ENCODE measurements at places on chromosomes 11 and 22.

DNA sequence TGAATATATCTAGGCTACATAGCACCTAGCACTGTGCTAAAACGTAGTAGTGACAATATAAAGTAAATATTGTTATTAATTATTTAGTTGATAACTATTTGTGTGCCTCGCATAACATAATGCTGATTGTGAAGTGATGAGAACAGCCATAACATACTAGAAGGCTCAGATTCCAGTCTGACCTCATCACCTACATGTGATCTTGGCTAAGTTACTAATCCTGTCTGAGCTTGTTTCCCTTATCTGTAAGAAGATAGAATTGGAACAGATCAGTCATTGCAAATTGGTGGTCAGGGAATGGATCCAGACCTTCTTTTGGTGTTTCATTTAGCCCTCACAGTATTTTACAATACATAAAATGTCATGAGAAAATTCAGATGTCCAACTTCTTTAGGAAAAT lies 103.4 kb upstream of the SEZ6L start:
- DNase-seq: no peak

DNA sequence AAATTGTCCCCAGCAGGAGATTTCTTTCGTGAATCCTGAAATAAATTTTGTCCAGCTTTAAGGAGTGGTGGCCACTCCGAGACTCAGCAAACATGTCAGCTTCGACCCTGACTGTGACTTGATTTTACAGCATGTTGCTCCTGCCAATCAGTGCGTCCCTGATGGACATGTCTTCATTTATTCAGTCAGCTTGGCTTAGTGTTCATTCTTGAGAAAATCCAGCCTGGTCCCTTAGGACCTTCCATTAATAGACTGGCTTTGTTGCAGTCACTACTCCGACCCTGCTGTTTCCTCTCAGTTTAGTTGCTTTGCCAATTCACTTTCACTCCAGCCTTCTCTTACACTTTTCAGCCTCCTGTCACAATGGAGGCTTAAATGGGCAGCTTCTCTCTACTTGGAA lies 30.5 kb downstream of the TMPRSS5 start:
- no peak for DNase-seq

- no peak for DNase-seq
Observed at GRCh38 chr11:78727816-78728215, 153.2 kb upstream of the NARS2 start.

- no peak for DNase-seq
Observed at GRCh38 chr22:40808018-40808841, 10.9 kb downstream of the SLC25A17 start.

DNA sequence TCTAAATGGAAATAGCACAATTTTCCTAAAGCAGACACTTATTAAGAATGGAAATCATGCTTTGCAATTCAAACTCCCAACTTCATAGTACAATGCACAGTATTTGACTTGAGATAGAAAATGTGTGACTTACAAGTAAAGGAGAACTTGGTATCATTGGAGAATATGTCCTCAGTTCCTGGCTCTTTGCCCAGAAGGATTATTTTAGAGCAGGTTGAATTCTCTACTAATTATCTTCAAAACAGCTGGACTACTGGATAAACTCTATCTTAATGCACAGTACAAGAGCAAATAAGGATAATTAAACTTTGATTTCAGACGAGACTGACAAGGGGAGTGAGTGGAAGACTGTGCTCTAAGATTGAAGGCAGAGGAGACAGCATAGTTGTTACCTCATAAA lies 839.4 kb downstream of the OPCML start:
- DNase-seq: no peak

DNA sequence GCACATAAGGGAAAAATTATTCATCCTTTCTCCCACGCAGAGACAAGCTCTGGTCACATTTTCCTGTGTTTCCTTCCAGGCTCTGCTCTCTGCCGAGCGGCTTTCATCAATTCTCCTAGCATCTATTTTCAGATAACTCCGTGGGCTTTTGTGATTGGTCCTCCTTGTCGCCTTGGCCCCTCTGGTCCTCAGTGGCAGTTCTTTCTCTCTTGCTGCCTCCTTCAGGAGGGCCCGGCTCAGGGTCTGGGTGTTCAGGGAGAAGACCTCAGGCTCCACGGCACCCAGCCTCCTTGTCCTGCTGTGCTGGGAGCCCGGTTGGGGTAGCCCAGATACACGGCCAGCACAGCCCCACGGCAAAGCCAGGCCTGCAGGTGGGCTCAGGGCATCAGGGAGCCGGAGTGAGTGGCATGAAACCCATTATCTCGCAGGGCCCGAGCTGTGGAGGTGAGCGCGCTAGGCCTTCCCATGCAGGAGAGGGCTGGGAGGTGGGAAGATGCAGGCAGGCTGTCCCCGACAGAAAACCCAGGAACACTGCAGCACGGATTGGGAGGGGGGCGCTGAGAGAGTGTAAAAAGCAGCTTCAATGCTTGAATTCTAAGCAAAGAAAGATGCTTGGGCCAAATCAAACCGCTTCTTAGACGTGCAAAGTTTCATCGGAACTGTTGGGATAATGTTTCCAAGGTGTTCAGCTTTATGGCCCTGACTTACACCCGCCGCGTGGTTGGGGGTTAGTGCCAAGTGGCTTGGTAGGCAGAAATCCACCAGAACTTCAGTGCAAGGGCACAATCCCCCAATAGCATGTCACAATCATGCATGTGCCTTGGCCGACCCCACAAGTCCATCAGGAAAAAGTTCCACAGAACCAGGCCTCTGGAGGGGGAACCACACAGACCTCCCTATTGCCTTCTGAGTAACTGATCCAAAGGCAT lies 81.9 kb upstream of the WNT7B start:
- DNase-seq: no peak

DNA sequence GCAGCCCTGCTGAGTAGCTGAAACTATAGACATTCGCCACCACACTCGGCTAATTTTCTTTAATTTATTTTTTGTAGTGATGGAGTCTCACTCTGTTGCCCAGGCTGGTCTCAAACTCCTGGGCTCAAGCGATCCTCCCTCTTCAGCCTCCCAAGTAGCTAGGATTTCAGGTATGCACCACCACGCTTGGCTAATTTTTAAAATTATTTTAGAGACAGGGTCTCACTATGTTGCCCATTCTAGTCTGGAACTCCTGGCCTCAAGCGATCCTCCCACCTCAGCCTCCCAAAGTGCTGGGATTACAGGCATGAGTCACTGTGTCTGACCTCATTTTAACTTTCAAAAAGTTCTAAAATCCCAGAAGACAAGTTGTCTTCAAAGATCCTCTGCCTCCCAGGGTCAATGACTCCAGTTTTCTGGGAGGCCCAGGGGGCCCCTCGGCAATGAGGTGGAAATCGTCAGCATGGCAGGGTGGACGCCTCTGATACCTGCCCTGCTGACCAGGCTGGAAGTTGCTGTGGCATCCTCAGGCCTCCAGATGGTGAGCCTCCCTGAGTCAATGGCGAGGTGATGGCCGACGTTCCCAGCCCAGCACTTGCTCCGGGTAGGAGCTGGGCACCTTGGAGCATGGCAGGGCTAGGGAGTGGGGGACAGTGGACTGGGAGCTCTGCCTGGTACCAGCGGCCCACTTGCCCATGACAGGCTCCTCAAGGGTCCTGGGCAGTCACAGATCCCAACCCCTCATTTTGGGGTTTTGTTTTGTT lies 31.1 kb downstream of the RPL3 start:
- DNase-seq: no peak

Measured in activated CD4-positive, alpha-beta T cell treated with anti-CD3 and anti-CD28 coated beads for 24 hours (primary cell).